Retinal pigment epithelial cell (primary cell): ENCODE measurements at places on chromosomes 16 and 17.

DNA sequence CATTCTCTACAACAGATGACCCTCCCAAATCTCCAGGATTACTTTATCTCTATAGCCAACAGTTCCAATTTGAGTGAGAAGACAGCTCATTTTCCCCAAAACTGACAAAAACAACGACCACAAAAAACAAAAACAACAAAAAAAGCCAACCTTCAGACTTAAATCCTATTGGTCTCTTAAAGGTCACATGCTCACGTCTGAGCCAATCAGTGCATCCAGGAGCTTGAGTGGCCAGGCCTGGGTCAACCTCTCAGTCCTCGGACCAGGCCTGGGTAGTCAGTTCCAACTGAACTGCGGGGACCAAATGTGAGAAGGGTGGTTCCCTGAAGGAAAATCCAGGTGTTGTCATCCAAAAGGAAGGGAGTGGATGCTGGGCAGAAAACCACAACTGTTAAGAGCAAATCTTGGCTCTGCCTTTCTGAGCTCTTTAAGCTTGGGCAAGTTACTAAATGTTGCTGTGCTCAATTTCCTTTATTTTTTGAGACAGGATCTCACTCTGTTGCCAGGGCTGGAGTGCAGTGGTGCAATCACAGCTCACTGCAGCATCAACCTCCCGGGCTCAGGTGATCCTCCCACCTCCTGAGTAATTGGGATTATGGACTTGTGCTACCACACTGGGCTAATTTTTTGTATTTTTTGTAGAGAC, 43.0 kb upstream of the MSI2 start:
- no peak for DNase-seq

- DNase-seq = no peak
Observed at GRCh38 chr17:8120520-8121406, 2.4 kb upstream of the ALOXE3 start.

DNA sequence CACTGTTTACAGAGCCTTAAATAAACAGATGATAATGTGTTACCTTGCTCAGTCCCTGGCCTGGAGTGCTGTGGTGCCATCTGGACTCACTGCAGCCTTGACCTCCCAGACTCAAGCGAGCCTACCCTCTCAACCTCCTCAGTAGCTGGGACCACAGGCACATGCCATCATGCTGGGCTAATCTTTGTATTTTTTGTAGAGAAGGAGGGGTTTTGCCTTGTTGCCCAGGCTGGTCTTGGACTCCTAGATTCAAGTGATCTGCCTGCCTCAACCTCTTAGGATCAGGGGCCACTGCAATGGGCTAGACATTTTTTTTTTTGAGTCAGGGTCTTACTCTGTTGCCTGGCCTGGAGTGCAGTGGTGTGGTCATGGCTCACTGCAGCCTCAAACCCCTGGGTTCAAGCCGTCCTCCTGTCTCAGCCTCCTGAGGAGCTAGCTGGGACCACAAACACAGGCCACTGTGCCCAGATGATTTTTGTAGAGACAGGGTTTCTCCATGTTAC, 5.0 kb upstream of the NAGLU start:
- DNase-seq = no peak

- no peak for DNase-seq
Observed at GRCh38 chr17:7440834-7441195, 1.5 kb downstream of the FGF11 start.

GRCh38 chr17:68759343-68760140, 158.4 kb upstream of the FAM20A start:
- DNase-seq = peak; percentile 78

GRCh38 chr17:44865931-44866330, 18.2 kb downstream of the HIGD1B start:
- no peak for DNase-seq

DNA sequence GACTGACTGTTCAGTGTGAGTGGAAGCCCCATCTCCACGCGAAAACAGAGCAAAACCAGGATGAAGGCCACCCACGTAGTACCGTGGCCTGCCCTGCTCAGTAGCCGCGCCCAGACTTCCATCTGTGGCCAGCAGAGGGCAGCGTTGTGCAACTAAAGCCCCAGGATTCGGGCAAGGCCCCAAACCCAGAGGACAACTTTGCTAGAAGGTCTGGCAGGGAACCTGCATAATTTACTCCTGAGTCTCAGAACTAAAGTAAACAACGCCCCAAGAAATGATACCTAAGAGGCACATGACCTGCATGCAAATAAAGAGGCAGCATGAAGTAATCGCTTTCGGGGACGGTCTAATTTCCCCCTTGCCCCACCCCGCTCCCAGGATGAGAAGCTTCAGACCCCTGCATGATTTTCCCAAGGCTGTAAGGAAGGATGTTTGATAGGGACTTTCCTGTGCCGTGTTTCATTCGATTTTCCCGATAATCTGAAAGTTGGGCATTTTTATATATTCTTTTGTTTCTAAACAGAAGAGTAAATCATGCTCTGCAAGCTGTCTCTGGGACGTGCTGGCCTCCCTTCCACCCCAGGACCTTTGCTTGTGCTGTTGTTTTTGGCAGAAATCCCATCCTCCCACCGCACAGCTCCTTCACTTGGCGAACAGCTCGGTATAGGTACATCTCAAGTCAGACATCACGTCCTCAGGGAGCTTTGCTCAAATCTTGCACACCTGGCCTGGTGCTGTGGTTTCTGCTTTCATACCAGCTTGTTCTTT, 18.6 kb downstream of the HSBP1 start:
- DNase-seq = no peak

GRCh38 chr16:22937169-22937568, 123.2 kb downstream of the HS3ST2 start:
- DNase-seq = no peak

DNA sequence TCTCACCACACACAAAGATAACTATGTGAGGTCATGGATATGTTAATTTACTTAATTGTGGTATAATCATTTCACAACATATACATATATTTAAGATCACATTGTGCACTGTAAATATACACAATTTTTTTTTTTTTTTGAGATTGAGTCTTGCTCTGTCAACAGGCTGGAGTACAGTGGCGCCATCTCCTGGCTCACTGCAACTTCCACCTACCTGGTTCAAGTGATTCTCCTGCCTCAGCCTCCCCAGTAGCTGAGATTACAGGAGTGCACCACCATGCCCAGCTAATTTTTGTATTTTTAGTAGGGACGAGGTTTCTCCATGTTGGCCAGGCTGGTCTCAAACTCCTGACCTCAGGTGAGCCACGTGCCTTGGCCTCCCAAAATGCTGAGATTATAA, 11.5 kb upstream of the PRSS54 start:
- DNase-seq = peak; percentile 14

DNA sequence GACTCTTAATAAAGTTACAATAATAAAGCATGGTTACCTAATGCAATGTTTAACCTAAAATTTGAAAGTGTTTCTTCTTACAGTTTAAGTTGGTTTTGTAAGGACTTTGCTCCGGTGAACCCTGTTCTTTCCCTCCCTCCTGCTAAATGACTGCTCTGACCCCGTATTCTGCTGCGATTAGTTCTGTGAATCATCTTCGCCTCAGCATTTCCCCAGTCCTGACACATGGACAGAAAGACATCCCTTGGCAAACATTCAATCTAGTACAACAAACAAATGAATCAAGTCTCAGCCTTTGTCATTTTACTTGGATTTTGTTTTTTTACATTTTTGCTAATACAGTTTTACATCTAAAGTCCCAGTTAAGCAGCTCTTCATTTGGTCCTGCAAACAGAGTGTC, 15.4 kb downstream of the KCNJ2 start:
- DNase-seq = no peak

GRCh38 chr17:38912221-38912813, 13.1 kb upstream of the LASP1NB start:
- no peak for DNase-seq

- peak; percentile 68 for DNase-seq
Observed at GRCh38 chr16:21626659-21627277, 25.6 kb downstream of the IGSF6 start.

- DNase-seq = no peak
Observed at GRCh38 chr17:20948984-20949777, 93.6 kb downstream of the USP22 start.

- DNase-seq = no peak
Observed at GRCh38 chr16:66568355-66568754, 2.1 kb downstream of the CMTM1 start.

GRCh38 chr16:35575432-35575821, 2116.0 kb downstream of the TP53TG3F start:
- DNase-seq = no peak

- DNase-seq = no peak
Observed at GRCh38 chr16:10922328-10923145, 19.7 kb downstream of the DEXI start.
